Breast epithelium (tissue), 4 donors: ENCODE measurements at places on chromosomes 16 and 17. TPM values are rescaled to one million over a fixed set of nuclear protein-coding genes. Genes with fewer than 3 reads are reported as not detected.

DNA sequence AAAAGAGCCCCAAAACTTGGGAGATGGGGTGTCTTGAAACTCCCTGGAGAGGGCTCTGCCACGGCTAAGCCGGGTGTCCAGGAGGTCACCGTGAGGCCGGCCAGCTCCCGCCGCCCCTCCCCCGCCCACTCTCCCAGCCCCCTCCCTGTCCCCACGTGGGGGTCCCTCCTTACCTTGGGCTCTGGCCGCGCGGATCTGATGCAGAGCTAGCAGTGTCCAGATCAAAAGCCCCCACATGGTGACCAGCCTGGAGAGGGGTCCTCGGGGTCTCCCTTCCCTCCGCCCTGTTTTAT lies 447 bp downstream of the SDK2 start:
- DNase-seq: no peak

GRCh38 chr16:12724226-12724625 lies 79.5 kb downstream of the CPPED1 start:
- DNase-seq: no peak

DNA sequence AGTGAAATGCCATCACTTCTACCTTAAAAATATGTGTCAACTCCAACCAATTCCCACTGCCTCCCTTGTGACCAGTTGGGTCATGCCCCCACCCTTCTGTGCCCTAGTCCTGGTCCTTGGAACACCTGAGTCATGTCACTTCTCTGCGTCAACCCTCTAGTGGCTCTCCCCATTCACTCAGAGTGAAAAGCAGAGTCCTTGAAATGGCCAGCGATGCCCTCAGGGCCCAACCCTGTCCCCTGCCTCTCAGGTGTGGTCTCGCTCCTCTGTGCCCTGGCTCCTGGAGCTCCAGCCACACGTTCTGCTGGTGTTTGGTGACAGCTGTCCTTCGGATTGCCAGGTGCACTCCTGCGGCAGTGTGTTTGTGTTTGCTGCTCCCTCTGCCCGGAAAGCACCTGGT lies 89.2 kb downstream of the SPECC1 start:
- DNase-seq: no peak

- DNase-seq: no peak
These were observed 24.9 kb downstream of the RAB11FIP3 start for GRCh38 chr16:450385-450784.

- DNase-seq: no peak
These were observed 3.0 kb upstream of the ABR start for GRCh38 chr17:1182811-1183170.

GRCh38 chr16:80570106-80570478 lies 29.3 kb downstream of the DYNLRB2 start:
- no peak for DNase-seq

DNA sequence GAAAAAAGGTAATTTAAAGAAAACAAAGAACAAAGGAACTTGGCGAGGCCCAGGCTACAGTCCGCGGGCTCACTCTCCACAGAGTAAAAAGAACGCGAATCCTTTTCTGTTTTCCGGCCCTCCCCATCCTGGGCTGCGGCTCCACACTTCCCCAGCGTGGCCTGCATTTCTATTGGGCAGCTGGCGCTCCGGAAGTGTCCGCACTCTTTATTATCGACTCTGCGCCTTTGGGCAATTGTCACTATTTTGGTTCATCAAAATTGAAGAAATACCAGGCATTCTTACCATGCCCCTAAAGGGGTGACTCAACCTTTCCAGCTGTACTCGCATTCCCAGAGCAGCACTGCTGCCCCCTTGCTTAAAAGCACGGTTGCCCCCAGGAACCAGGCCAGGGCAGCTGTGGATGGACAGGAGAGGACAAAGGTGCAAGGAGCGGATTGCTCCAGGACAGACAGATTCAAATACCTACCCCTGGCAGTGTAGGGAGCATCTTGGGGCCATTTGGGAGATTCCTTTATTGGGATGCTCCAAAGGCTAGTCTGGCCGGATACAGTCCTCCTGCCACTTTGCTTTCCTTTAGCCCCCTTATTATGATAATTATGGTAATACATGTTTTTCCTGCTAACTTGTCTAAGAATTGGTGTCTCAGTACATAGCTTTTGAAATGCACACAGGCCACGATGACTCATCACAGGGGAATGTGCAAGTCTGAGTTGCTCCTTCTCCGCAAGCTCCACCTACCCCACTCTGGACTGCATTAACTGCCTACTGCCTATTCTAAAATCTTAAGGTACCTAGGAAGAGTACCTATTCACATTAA lies 985 bp upstream of the SLFN12 start:
- peak; percentile 88 for DNase-seq

Gene MYH1
- not detected for total RNA-seq

Gene SRCIN1
- total RNA-seq: 10.8 TPM

Gene G6PC3
- total RNA-seq: 39.8 TPM
